ENCODE measurements at places on chromosomes 3 and 15.

- DNase-seq = no peak
Observed at GRCh38 chr3:127077068-127077467, 94.2 kb downstream of the PLXNA1 start.

DNA sequence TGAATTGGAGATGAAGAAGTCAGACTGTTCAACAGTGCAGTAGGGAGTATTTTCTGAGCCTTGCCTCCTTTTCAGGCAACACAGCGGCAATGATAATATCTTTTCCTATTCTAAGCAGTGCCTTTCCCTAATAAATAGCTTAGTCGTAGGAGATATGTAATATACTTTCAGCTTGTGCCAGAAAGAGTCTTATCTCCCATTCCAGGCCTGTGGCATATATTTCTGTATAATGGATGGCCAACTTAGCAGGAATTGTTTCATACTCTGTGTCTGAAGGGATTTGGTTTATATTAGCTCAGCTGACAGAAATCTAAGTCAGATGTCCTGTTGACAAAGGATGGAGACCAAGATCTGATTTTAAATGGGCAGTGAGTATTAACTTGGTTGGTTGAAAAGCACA, 397.1 kb downstream of the CACNA2D3 start:
- no peak for DNase-seq

DNA sequence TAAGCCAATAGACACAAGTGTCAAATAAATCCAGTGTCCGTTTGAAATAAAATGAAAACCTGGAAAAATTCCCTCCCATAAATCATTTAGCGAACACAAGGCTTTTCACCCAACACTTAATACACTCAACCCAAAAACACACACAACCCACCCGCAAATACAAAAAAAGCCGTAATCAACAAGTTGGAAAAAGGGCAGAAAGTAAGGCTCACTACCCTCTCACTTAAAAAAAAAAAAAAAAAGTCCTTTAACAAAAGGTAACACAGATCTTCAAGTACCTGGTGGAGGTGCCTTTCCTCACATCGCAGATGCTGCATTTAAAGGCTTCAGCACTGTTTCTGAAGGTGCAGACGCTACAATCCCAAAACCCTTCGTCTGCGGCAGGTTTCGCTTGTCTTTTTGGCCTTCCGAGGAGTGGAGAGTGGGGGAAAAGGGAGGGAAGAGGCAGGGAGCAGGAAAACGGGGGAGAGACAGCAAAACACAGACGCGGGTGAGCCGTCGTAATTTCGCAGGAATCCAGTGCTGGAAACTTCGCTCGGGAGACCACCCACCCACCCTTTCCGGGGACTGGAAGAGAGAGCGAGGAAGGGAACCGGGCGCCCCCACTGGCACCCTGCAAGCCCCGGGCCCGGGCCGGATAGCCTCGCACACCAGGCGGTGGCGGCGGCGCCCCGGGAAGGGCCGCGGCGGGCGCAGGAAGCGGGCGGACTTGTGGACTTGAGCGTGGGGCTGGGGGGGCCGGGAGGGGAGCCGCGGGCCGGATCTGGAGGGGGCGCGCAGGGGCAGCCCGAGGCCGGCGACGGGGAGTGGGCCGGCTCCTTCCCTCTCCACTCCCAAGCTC, 401.8 kb downstream of the SHQ1 start:
- DNase-seq = no peak

- no peak for DNase-seq
Observed at GRCh38 chr3:186519021-186519658, 25.0 kb downstream of the CRYGS start.

DNA sequence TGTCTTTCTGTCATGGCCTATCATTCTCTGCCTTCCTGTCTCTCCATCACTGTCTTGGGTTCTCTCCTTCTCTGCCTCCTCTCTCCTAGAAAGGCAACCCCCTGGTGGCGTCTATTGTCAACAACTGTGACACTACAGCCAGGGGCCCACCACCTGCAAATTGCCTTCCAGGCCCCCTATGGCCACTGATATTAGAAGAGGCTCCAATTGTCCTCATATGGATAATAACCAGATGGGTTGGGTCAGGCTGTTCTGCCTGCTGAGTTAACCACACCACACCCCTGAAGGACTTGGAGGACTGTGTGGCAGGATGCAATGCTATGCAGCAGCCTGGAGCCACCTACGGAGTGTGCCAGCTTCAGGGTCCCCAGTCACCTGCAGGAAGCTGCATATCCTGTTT, 665.0 kb downstream of the NTRK3 start:
- DNase-seq = no peak

GRCh38 chr3:51384055-51384725, 901 bp upstream of the MANF start:
- DNase-seq = no peak

GRCh38 chr3:106425916-106426315, 557.1 kb upstream of the CBLB start:
- DNase-seq = no peak

DNA sequence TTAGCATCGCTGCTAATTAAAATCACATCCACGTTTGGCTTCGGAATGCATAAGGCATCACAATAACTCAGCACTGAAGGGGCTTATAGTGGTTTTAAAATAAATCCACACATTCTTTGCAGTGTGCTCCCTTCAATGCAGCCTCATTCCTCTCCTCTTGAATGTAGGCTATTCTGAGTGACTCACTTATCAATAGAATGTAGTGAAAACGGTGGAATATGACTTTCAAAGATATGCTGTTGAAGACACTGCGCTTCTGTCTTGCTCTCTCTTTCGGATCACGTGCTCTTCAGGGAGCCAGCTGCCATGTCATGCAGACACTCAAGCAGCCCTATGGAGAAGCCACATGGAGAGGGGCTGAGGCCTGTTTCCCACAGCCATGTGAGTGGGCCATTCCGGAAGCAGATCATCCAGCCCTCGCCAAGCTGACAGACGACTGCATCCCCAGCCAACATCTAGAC, 87.4 kb downstream of the CRYGS start:
- DNase-seq = peak; percentile 37

DNA sequence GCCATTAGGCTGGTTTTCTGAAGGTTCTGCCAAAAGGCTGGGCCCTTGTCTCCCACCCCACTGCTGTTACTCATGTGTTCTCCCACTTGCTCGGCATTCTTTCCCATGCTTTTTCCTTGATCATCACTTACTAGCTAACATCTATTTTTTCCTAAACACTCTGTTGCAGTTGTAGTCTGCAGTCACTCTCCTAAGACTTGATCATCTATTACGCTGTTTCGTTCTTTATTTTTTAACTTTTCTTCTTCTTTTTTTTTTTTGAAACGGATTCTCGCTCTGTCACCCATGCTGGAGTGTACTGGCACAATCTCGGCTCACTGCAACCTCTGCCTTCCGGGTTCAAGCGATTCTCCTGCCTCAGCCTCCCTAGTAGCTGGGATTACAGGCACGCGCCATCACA, 176.3 kb downstream of the IGF1R start:
- DNase-seq = no peak

DNA sequence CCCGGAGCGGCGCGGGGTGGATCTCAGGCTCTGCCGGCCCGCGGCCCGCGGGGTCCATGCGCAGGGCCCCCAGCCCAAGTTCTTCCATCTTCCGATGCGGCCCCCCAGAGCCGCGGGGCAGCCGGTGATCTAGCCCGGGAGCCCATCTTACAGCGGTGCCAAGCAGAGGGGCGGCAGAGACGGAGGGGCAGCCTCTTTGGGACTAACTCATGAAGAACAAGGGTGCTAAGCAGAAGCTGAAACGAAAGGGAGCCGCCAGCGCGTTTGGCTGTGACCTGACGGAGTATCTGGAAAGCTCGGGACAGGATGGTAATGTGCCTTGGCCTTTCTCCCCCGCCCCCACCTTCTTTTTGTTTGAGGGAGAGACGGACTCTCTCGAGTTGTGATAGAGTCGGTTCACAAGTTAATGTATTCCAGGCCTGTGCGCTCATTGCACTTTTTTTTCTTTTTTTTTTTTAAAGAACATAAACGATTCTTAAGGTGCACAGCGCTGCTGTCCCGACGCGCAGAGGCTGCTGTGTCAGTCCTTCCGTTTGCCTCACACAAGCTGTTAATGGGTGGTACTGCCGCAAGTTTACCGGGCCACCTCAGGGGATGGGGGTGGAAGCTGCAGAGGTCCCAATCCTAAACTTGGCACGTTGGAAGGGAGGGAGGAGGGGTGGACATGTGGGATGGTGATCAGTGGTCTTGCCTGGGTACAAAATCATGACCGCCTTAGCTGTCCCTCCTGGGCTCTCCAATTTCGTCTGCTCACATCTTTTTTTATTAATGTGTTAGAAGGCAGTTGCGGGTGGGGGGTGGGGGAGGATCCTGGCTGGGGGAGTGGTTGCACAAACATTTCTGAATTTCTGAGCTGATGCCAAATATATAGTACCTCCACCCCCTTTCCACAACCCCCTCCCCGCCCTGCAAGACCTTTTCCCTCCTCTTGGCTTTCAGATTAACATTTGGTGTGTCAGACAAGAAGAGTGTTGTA, 801 bp downstream of the ARHGAP31 start:
- DNase-seq = no peak

- no peak for DNase-seq
Observed at GRCh38 chr3:30768703-30769550, 125.5 kb downstream of the GADL1 start.

DNA sequence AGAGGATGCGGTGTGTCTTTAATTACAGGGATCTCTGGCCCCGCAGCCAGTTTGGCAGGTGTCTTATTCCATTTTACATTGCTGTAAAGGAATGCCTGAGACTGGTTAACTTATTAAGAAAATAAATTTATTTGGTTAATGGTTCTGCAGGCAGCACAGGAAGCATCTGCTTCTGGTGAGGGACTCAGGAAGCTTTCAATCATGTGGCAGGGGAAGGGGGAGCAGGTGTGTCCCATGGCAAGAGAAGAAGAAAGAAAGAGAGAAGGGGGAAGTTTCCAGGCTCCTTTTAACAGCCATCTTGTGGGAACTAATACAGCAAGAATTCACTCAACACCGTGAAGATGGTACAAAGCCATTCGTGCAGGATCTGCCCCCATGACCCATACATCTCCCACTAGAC, 128.0 kb upstream of the CRBN start:
- DNase-seq = no peak

- DNase-seq = no peak
Observed at GRCh38 chr3:183507551-183507950, 48.0 kb downstream of the KLHL6 start.

- DNase-seq = no peak
Observed at GRCh38 chr15:92122259-92122658, 268.8 kb downstream of the SLCO3A1 start.

GRCh38 chr3:192212979-192213378, 514.4 kb downstream of the FGF12 start:
- DNase-seq = no peak

- DNase-seq = no peak
Observed at GRCh38 chr15:88428053-88428452, 39.1 kb downstream of the MRPL46 start.

DNA sequence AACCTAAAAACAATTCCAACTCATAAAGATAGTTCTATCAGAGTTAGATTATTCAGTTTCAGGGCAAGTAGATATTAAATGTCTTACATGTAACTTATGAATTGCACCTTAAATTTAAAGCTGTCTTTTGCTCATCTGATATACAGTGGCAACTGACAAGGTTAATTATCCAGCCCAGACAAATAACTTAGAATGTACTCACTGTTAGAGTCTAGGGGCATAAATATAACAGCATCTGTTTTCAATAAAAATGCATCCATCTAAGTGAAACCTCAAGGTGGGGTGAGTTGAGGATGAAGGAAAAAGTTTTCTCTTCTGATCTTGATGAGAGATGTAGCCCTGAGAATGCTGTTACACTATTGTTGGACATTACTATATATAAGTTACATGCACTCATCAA, 112.6 kb downstream of the FBN1 start:
- DNase-seq = peak; percentile 68

DNA sequence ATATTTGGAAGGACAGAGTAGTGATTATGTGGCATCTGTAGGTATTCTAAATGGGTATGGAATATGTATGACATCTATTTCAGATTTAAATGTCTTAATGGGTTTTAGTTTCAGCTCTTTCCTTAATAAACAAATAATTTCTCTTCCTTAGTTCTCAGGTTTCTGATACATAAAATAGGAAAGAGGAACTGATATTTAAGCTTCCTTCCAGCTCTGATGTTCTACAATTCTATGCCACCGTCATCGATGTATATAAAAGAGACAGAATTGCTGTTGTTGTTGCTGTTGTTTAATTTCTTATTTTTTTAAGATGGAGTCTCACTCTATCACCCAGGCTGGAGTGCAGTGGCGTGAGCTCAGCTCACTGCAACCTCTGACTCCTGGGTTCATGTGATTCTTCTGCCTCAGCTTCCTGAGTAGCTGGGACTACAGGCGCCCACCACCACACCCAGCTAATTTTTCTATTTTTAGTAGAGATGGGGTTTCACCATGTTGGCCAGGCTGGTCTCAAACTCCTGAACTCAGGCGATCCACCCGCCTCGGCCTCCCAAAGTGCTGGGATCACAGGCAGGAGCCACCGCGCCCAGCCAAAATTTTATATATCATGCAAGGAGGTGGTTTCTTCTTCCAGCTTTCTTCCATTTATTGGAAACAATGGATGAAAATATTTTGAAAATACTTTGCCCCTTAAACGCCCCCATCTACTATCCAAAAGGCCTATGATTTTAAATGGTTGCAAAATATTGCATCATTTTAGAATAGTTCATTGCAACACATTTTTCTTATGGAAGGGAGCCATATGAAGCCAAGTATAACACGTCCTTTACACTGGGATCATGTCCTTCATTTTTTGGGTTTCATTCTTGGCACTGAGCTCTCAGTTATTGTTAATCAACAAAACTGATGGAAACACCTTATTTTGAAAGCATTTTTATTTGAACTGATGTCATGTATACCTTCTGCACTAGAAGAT, 13.9 kb upstream of the C15orf61 start:
- DNase-seq = peak; percentile 67

DNA sequence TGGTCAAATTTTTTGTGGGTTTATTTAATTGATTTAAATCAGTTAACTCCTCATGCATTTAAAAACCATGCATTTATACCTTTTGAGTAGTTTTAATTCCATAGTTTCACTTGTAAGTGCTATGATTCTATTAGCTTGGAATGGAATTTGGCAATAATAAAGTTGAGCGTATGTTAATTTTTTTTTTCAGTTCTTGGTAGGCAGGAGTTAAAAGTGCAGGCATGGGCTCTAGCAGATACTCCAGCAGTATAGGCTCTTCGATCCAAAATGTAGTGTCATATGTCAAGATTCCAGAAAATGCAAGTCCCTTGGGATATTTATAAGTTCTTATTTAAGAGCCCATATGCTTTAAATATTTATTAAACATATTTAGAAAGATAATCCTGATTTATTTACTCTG, 70.3 kb downstream of the LYSMD4 start:
- peak; percentile 51 for DNase-seq

GRCh38 chr3:60045686-60046085, 995.9 kb upstream of the CFAP20DC start:
- DNase-seq = no peak

GRCh38 chr3:98644168-98644567, 50.8 kb upstream of the CPOX start:
- DNase-seq = no peak

DNA sequence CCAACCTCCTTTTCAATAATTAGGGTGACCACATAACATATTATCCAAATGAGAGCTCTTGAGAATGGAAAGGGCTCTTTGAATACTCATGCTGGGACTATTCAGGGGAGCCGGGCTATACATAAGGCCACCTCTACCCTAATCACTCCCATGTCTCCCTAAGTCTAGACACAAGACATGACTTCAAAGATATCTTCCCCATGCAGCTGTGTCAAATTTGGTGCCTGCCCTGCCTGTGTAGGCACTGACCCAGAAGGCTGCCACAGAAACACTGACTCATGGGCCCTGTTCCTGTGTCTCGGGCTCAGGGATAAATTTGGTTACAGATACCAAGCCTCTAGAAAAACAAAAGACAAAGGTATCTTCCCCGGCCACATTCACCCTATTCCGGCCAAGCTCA, 70.3 kb downstream of the MYLK start:
- DNase-seq = no peak
